Spinal cord (tissue), 10 donors: ENCODE measurements at places on chromosomes 11 and 22. TPM values are rescaled to one million over a fixed set of nuclear protein-coding genes. Genes with fewer than 3 reads are reported as not detected.
A peak's percentile ranks its signal among the peaks of the same experiment; 100 is the strongest.

- H3K27ac ChIP-seq = peak overlapping the region; percentile 90
- no peaks in the 10 kb centered on the region for H3K36me3 ChIP-seq
- no peak for DNase-seq
- peaks cover 68% of the 10 kb centered on the region for H3K4me1 ChIP-seq
- H3K4me3 ChIP-seq = no peak overlapping the region
These were observed 45.8 kb downstream of the PC start for GRCh38 chr11:66912361-66912760.

GRCh38 chr22:24156141-24156912, 25.0 kb upstream of the SUSD2 start:
- peak overlapping the region; percentile 55 for H3K4me3 ChIP-seq
- H3K4me1 ChIP-seq = peaks cover 42% of the 10 kb centered on the region
- no peak for DNase-seq
- no peak overlapping the region for H3K27ac ChIP-seq

DNA sequence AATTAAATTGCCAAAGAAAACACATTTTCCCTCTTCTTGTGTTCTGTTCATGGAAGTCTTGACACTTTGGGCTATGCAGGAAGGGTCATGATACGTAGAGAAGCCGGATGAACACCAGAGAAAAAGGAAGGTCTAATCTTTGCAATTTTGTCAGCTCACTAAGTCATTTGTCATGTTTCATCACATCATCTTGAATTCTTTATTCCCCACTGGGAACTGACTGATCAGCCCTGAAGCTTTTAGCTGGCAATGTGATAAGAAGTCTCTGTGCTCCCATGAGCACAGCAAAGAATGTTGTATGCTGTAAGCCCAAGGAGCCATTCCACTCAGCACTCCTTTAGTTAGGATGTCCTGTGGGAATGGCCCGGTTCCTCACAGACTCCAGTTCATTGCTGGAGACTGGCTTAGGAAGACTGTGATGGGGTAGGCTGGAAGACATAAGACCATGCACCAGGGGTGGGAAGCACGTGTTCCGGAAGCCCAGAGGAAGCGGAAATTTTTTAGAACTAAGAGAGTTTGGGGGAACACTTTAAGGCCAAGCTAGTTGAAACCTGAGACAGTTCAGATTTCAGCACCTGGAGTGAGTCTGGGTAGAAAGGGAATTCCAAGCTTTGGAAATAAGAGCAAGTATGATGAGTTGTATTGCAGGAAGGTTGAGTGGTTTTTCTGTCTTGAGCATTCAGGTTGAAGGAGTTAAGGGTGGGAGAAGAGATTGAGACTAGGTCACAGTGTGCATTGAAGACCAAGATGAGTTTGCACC, 306.7 kb upstream of the MTNR1B start:
- H3K27ac ChIP-seq = no peak overlapping the region
- H3K36me3 ChIP-seq = no peaks in the 10 kb centered on the region
- no peaks in the 10 kb centered on the region for H3K27me3 ChIP-seq
- H3K4me3 ChIP-seq = no peak overlapping the region
- H3K4me1 ChIP-seq = peaks cover 2% of the 10 kb centered on the region
- DNase-seq = no peak

- H3K27ac ChIP-seq = no peak overlapping the region
- DNase-seq = no peak
- peaks cover 4% of the 10 kb centered on the region for H3K4me1 ChIP-seq
- no peak overlapping the region for H3K4me3 ChIP-seq
- H3K36me3 ChIP-seq = no peaks in the 10 kb centered on the region
- H3K27me3 ChIP-seq = no peaks in the 10 kb centered on the region
These were observed 563.0 kb downstream of the MIAT start for GRCh38 chr22:27220339-27220738.

DNA sequence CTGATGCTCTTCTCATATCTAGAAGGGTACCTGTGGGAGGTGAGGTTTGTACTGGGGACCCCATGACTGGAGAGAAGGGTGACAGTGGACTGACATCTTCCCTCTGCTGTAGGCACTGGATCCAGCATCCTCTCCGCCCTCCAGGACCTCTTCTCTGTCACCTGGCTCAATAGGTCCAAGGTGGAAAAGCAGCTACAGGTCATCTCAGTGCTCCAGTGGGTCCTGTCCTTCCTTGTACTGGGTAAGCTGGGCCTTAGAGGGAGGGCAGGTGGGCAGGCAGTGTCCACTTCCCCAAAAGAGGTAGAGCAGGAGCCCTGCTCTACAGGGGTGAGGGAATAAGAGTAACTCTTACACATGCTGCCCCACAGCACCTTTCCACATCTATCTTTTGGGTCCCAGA, 15.9 kb downstream of the DGAT2 start:
- H3K27ac ChIP-seq = no peak overlapping the region
- H3K4me3 ChIP-seq = no peak overlapping the region

DNA sequence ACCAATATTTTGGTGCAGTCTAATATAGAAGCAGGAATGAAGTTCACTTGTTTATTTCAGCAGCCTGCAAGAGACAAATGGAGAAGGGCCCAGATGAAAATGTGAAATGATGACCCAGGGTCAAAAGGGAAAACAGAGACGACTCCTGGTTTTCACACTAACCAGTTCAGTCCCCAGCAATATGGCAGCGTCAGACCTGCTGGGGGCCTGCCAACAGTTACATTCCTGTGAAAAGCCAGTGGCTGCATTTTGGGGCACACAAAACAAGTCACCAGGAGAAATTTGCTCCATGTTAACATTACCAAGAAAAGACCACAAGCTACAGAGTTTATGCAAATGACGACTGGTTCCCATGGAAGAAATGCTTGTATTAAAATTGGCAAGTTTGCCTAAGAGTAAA, 80.2 kb downstream of the CCDC34 start:
- H3K36me3 ChIP-seq = no peaks in the 10 kb centered on the region
- H3K4me1 ChIP-seq = no peaks in the 10 kb centered on the region
- no peak overlapping the region for H3K27ac ChIP-seq
- no peak overlapping the region for H3K4me3 ChIP-seq

- DNase-seq = no peak
- H3K4me3 ChIP-seq = no peak overlapping the region
- H3K4me1 ChIP-seq = peaks cover 50% of the 10 kb centered on the region
- H3K27me3 ChIP-seq = no peaks in the 10 kb centered on the region
- no peaks in the 10 kb centered on the region for H3K36me3 ChIP-seq
These were observed 6.3 kb downstream of the FXYD2 start for GRCh38 chr11:117818041-117818873.

DNA sequence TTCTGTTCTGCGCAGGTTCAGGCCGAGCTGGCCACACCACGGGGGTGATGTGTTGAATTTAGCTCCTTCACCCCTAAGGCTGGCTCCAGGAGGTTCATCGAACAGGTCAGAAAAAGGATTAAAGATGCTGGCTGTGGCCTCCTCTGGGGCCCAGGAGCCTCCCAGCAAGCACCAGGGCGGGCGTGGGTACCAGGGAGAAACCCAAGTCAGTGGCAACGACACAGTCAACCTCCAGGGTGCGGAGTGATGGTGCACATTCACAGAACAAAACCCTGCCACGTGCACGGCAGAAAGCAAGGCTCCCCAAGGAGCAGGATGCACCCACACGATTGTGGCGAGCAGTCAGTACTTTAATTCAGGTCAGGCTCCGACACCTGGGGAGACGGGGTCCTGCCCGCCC, 10.8 kb downstream of the C11orf24 start:
- peaks cover 65% of the 10 kb centered on the region for H3K36me3 ChIP-seq
- no peak for DNase-seq
- no peaks in the 10 kb centered on the region for H3K27me3 ChIP-seq

GRCh38 chr11:115760461-115761320, 256.5 kb upstream of the CADM1 start:
- H3K27me3 ChIP-seq = peaks cover 13% of the 10 kb centered on the region
- peaks cover 28% of the 10 kb centered on the region for H3K4me1 ChIP-seq
- DNase-seq = no peak
- peak overlapping the region; percentile 49 for H3K4me3 ChIP-seq
- no peaks in the 10 kb centered on the region for H3K36me3 ChIP-seq

DNA sequence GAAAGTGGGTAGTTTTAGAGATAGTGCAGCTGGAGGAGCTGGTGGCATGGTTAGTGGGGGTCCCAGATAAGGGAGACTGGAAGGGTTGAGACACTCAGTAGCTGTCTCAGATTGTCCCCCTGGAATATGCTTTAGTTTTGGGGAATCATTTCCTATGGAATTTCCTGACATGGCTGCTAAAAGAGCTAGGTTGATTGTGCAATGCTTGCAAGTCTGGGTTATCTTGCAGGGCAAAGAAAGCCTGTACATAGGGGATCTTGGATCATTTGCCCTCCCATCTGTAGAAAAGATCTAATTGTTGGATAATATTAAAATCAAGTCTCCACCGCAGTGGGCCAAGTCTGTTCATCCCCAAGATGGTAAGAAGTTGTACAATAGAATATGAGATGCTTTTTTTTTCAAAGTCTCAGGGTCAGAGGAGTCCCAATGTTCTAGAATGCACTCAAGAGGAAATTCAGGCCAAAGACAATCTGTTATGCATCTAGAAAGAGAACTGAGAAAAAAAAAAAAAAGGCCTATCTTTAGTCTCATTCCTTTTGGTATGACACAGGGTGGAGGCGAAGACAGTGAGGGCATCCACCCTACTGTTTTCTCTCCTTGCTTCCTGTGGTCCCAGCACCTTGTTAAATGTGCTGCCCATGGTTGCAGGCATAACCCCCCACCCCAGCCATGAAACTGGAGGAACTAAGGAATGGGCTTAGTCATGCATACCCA, 20.2 kb downstream of the MS4A6E start:
- H3K27me3 ChIP-seq = no peaks in the 10 kb centered on the region
- H3K4me1 ChIP-seq = no peaks in the 10 kb centered on the region
- H3K27ac ChIP-seq = no peak overlapping the region
- no peak overlapping the region for H3K4me3 ChIP-seq
- DNase-seq = no peak
- H3K36me3 ChIP-seq = no peaks in the 10 kb centered on the region

DNA sequence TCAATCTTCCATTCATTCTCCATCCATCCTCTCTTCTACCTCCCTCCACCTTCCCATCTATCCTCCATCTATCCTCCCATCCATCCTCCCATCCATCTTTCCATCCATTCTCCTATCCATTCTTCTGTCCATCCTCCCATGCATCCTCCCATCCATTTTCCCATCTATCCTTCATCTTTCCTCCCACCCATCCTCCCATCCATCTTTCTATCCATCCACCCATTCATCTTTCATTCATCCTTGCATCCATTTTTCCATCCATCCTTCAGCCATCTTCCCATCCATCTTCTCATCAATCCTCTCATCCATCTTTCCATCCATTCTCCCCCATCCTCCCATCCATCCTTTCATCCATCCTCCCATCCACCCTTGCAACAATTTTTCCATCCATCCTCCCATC, 27.5 kb downstream of the IGLL1 start:
- H3K4me1 ChIP-seq = peaks cover 26% of the 10 kb centered on the region
- no peaks in the 10 kb centered on the region for H3K36me3 ChIP-seq
- H3K27me3 ChIP-seq = no peaks in the 10 kb centered on the region
- no peak overlapping the region for H3K4me3 ChIP-seq
- DNase-seq = no peak
- H3K27ac ChIP-seq = no peak overlapping the region

DNA sequence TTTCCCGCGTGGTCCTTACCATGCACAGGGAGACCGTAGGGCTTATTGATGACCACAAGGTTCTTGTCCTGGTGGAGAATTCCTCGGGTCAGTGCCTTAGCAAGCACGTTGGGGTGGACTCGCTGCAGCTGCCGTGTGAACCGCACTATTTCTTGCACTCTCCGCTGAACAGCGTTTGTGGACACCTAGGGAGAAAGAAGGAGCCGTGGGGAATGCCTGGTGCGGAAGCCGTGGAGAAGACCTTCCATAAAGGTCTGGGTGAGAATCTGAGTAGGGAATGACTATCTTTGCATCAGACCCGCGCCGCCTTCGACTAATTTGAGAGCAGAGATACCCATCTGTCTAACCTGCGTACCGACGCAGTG, 597 bp downstream of the RPUSD4 start:
- peaks cover 10% of the 10 kb centered on the region for H3K36me3 ChIP-seq
- DNase-seq = no peak
- H3K4me3 ChIP-seq = peak overlapping the region; percentile 100
- no peak overlapping the region for H3K27ac ChIP-seq

DNA sequence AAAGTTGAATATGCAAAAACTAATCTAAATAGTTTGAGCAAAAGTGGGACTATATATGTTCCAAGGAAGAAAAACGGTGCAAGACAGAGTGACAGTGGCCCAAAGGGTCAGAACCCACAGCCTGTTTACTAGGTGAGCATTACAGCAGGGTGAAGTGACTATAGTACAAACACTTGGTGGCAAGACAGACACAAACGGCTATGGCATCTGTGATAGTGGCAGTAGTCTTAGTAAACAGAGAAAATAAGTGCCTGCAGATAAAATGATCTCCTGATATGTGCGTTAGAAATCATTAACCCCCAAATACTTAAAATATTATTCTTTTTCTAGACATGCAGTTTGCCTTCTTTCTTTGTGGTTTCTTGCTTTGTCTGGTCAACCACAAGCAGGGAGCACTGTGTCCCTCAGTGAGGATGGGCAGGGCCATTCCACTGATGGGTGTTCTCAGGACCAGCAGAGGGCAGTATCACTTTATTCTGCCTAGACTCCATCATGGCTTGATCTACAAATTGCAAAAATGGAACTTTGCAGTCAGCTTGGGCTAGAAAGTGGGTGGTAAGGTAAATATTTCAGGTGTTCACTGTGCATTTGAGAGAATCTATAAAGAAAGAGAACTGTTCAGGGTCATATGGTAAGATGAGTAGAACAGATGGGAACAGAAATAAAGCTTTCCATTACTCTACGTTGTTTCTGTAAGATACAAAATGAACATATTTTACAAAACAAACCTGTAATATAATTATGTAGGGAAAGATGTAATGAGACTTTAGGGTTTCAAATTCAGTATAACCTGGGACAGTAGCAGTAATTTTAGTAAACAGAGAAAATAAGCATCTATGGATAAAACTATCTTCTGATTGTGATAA, 198.2 kb downstream of the SWAP70 start:
- H3K27ac ChIP-seq = no peak overlapping the region
- no peaks in the 10 kb centered on the region for H3K36me3 ChIP-seq
- H3K4me3 ChIP-seq = no peak overlapping the region
- H3K27me3 ChIP-seq = no peaks in the 10 kb centered on the region
- H3K4me1 ChIP-seq = no peaks in the 10 kb centered on the region

GRCh38 chr11:124075841-124076651, 34.9 kb upstream of the OR10G7 start:
- peak overlapping the region; percentile 58 for H3K4me3 ChIP-seq
- no peaks in the 10 kb centered on the region for H3K36me3 ChIP-seq

DNA sequence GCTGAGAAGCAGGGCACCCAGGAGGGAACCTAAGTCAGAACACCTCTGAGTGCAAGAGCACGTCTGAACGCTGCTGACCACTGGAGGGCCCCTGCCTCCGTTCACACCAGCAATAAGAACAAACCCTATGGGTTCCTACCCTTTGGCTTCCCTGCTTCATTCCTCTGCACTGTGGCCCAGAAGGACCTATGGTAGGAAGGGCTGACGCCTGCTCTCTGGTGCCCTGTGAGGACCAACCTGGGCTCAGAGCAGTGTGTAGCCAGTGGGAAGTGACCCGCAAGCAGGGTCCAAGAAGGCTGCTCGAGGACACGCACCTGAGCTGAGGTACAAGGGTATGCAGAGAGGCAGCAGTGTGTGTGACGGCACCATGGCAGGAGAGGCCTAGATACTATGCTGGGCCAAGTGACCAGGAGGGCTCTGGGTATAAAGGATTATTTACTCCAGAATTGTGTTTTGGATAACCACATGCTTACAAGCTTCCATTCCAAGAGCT, 68.8 kb upstream of the CLTCL1 start:
- H3K36me3 ChIP-seq = peaks cover 75% of the 10 kb centered on the region
- H3K4me3 ChIP-seq = no peak overlapping the region
- H3K4me1 ChIP-seq = peaks cover 17% of the 10 kb centered on the region
- no peaks in the 10 kb centered on the region for H3K27me3 ChIP-seq
- no peak overlapping the region for H3K27ac ChIP-seq

Gene PDGFB
- 5.9 TPM for total RNA-seq

Gene KCNJ5
- total RNA-seq = 1.6 TPM

Gene APOBEC3H
- not detected for total RNA-seq
